ENCODE measurements at places on chromosomes 11 and 22. TPM values are rescaled to one million over a fixed set of nuclear protein-coding genes. Genes with fewer than 3 reads are reported as not detected.

GGTLC3 gene
- total RNA-seq, result not detected

CREB3L1 gene
- 8.7 TPM for total RNA-seq

KRTAP5-4 gene
- not detected for total RNA-seq

FAM181B gene
- 1.6 TPM for total RNA-seq

SOX10 gene
- 22.5 TPM for total RNA-seq

ART1 gene
- total RNA-seq, result not detected

PLAAT4 gene
- 13.9 TPM for total RNA-seq

DDIAS gene
- total RNA-seq, result 0.52 TPM

SLC22A8 gene
- total RNA-seq, result not detected

MAJIN gene
- not detected for total RNA-seq

Data from esophagus muscularis mucosa (tissue), 4 donors.